Stimulated activated CD4-positive, alpha-beta T cell treated with anti-CD3 and anti-CD28 coated beads, Interleukin-4, amount 100 ng/mL, for 24 hours (primary cell): ENCODE measurements at places on chromosomes 3 and 15.
A peak's percentile ranks its signal among the peaks of the same experiment; 100 is the strongest.

- peak; percentile 42 for DNase-seq
These were observed 16.2 kb upstream of the ANKDD1A start for GRCh38 chr15:64895285-64896065.

DNA sequence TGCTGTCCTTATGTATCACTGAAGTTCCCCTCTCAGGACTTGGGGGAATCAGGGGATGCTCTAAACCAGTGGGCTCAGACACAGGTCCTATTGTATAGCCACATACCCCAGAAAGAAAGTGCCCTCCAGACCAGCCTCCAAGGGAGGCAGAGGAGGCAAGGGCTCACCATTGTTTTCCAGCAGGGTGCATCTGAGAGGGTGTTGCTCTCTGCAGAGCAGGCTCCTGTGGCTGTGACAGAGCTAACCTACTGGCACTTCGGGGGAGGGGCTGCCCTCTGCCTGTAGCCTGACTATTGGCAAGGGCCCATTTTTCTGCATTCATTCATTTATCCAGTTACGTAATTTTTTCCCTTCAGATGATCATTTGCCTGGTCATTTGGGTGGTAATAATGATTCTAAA is 39.9 kb downstream of the EEFSEC start:
- no peak for DNase-seq

GRCh38 chr3:129485721-129486663 is 42.4 kb upstream of the RHO start:
- DNase-seq = no peak

DNA sequence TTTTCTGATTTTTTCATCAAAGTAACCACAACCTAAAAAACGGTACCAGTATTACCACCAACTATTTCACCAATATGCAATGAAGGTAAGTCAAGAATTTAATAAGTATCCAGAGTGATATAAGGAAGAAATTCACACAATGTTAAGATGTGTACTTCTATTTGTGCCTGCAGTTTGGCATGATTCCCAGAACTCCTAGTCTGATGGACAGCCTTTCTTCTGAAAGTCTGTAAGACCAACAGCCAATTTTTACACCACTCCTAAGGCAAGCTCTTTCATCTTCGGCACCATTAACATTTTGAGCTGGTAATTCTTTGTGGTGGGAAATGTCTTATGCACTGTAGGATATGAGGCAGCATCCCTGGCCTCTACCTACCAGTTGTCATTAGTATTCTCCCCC is 108.3 kb downstream of the VPS13C start:
- DNase-seq = no peak

DNA sequence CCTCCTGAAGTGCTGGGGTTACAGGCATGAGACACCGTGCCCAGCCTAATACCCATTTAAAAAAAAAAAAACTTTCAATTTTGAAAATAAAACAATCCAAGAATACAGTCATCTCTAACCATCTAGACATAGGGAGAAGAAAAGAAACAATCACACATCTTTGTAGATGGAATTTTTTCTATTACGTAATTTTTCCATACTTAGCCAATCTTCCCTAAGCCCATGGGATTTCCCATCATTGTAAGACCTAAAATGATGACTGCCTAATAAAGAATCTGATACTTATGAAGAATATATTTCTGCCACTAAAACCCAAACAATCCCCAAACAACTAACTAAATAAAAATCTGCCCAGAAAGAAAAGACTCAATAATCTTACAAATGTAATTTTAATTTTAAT is 88.7 kb downstream of the CBLB start:
- no peak for DNase-seq

DNA sequence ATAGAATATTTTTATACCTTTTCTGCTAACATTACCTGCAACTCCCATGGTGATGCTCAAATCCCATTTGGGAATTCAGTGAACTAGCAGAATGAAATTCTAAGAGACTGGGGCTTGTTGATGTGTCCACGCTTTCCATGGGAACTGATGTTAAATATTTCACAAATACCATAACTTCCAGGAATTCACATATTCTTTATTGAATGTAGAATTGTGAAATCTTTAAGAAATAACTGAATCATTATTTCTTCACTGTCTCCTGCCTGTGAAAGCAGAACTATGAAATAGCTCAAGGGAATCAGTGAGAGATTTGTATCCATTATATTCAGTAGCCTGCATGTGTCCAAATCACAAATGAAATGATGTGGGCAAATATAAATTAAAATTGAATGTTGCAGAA is 130.8 kb downstream of the SERPINI1 start:
- DNase-seq = no peak
